ENCODE measurements at places on chromosomes 2 and 18.
A peak's percentile ranks its signal among the peaks of the same experiment; 100 is the strongest.

DNA sequence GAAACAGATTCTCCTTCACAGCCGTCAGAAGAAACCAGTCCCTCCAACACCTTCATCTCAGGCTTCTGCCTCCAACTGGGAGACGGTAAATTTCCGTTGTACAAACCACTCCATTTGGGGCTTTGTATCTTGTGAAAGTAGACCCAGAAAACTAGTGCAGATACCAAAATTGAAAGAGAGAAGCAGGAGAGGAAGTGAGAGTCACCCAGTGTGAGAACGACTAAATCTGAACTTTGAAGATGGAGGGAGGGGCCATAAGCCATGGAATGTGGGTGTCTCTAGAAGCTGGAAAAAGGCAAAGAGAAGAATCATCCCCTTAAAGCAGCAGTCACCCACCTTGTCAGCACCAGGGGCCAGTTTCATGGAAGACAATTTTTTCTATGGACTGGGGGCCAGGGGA, 88.3 kb upstream of the LRATD1 start:
- no peak for DNase-seq

- no peak for DNase-seq
Observed at GRCh38 chr2:73003027-73003426, 68.5 kb downstream of the SFXN5 start.

GRCh38 chr2:88054782-88055370, 707 bp downstream of the KRCC1 start:
- no peak for DNase-seq

DNA sequence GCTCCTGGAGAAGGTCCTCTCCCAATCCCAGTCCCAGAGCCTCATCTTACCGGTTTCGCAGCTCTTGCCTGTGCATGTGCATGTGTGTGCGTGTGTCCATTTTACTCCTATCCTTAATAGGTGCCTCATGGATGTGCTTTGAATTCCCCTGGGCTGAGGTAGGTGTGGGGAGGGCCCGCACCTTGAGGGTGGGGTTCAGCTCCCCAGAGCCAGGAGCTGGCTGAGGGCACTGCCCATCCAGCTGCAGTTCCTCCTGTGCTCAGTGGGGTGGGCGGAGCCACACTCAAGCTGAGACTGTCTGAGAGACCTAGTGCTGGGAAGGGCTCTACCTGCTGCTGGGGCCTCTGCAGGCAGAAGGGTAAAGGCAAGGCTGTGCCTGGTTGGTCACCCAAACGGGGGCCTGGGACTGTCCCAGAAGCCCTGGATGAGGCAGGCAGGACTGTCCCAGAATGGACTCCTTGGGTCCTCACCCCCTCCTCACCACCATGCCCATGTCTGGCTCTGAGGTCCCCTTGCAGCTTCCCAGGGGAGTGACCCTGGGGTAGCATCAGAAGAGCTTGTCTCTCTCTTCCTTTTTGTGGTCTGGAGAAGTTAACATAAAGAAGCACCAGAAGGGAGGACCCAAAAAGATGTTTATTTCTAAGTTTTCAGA, 8.9 kb downstream of the GDF7 start:
- no peak for DNase-seq

DNA sequence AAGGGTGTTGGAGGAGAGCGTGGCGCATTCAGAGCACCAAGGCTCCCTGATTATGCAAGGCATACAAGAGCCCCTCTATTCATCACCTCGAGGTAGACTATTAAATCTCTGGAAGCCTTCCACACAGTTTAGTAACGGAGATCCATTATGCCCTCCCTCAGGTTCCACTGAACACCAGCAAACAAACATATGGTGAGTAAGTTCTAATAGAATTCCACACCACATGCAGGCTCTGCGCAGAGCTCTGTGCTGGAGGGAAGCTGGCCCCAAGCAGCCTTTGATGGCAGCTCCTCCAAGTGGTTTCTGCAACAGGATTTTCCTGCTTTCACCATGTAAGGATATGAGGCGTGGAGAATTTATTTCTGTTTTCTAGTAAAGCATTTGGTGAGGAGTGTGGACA, 238.6 kb downstream of the C1D start:
- DNase-seq = no peak

- DNase-seq = no peak
Observed at GRCh38 chr2:95352310-95353054, 50.0 kb upstream of the FAHD2A start.

DNA sequence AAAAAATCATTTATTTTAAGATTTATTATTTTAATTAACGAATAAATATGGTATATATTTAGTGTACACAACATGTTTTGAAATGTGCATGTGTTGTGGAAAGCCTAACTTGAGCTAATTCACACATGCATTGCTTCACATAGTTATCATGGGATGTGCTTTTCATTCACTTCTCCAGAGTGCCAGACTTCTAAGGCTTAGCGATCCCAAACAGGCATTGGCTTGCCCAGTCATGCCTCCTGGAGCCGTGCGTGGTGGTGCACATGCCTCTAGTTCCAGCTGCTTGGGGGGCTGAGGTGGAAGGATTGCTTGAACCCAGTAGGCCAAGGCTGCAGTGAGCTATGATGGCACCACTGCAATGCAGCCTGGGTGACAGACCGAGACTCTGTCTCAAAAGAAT, 40.5 kb downstream of the ARHGEF4 start:
- DNase-seq = no peak

- DNase-seq = no peak
Observed at GRCh38 chr2:84939426-84940087, 31.4 kb upstream of the KCMF1 start.

DNA sequence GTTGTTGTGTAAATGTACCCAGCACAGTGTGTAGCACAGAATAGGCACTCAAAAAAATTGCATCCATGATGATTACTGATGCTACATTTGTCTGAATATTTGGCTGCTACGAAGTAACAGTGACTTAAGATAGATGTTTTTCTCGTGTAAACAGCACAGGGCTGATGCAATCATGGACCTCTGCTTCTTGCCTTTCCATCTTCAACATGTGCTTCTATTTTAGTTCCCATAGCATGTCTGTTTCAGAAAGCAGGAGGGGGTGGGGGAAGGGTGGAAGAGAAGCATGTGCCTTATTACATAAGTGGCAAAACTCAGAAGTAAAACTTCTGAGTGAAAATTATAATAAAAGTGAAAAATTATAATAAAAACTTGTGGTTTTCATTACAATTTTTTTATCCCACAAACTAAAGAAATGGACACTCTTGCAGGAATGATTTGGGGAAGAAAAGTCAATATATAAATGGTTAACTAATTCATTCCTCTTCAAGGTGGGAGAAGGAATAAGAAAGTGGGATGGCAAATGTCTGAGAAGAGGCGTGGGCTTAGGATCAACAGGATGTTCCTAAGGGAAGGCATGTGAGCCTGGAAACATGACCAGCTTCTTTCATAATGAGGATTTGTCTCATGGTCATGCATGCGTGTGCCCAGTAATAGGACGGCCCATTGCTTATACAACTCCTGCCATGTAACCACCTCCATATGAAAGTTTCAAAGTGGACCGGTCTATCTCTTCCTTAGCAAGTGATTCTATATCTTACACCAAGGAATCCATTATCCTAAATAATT, 27.2 kb downstream of the CCBE1 start:
- DNase-seq = no peak

- DNase-seq = no peak
Observed at GRCh38 chr2:179595284-179595683, 266.1 kb downstream of the ZNF385B start.

DNA sequence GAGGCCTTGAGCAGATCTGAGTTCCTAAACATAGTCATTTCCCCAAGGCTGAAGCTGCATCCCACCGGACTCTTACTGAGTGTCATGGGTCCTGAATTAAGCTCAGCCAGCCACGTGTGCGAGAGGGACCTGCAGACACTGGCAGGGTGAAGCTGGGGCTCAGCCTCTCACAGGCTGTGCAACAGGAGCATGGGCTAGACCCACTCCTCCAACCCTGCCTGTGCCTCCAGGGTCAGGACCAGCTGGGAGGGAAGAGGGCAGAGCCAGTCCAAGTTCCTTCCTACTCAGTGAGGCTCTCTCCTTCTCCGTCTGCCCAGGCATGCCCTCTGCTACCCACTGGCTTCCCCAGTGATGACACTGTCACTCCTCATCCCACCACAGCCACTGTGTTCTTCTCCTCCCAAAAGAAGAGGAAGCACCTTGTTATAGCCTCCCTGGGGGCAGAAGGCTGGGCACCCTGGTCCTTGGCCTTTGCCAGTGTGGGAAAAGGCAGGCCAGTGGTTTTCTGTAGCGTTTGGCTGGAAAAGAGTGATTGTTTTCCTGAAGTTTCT, 78.9 kb downstream of the KCNF1 start:
- DNase-seq = no peak

- no peak for DNase-seq
Observed at GRCh38 chr2:240557101-240557751, 562 bp downstream of the ANKMY1 start.

DNA sequence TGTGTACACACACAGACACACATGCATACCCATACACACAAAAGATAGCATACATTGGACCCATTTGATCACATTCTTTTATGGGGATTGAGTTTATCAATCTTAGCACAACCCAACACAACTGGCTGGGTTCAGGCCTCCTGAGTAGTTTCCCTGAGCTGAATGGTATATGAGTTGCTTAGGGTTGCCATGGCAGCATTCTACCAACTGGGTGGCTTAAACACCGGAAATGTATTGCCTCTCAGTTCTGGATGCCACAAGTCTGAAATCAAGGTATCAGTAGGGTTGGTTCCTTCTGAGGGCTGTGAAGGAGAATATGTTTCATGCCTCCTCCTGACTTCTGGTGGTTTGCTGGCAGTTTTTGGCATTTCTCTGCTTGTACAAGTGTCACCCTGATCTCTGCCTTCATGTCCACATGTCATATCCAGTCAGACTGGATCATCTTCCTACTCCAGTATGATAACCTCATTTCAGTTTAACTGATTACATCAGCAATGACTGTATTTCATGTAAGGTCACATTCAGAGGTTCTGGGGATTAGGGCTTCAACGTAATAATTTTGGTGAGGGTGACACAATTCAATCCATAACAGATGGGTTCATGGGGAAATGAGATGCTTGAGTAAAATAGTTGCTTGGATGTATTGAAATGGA, 212.7 kb downstream of the KCNE4 start:
- DNase-seq = no peak

- peak; percentile 33 for DNase-seq
Observed at GRCh38 chr2:112493858-112494648, 12.1 kb downstream of the TTL start.

DNA sequence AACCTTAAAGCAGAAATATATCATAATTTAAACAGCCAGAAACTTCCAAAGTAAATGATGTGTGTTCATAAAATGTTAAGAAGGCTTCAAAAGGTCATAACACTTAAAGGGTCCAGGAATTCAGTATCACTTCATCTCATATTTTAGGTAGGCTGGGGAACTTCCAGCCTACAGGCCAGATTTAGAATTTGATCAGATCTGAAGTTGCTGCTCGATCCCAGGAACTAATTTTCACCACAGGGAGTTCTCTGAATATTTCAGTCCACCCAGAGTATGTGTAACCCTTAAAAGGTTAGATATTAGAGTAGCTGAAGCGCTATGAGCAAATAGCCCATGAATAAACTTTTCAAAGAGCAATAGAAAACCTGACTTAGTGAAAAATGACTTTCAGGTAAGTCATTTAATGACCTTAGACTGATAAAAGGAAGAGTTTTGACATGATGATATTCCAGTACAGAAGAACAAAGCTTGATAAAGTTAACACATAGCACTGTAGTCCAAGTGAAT, 1.7 kb downstream of the WIPF1 start:
- no peak for DNase-seq

DNA sequence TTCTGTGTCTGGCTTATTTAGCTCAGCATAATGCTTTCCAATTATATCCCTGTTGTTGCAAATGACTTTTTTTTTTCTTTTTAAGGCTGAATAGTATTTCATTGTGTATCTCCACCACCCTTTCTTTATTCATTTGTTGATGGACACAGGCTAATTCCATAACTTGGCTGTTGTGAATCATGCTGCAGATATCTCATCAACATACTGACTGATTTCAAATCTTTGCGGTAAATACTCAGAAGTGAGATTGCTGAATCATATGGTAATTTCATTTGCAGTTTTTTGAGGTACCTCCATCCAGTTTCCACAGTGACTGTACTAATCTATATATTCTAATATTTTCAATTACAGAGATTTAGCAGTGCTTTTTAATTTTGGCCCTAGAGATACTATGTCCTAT, 266.2 kb downstream of the TMX3 start:
- no peak for DNase-seq

DNA sequence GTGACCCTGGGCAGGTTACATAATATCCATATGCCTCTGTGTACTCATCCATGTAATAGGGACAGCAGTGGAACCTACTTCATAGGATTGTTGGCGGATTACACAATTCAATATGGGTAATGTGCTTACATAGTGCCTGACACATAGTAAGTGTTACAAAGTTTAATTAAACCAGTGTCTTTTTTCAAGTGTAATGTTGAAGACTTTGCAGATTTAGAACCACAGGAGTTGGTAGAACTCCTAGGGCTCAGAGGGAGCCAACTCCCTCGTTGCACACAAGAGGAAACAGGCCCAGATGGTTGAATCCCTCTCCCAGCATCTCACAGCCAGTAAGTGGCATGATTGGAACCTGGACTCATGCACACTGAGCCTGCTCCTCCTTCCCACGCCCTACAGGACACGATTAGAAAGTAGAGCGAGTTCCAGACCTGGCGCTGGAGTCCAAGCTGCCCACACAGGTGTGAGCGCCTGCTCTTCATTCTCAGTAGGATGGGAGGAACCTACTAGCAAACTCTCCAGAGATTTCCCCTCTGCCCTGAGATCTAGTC, 97.8 kb downstream of the VSNL1 start:
- no peak for DNase-seq

GRCh38 chr18:9862686-9863085, 23.1 kb upstream of the TXNDC2 start:
- DNase-seq = no peak

GRCh38 chr2:69717861-69718273, 24.1 kb upstream of the ANXA4 start:
- DNase-seq = no peak
